ENCODE measurements at places on chromosomes 5 and 9.
A peak's percentile ranks its signal among the peaks of the same experiment; 100 is the strongest.

DNA sequence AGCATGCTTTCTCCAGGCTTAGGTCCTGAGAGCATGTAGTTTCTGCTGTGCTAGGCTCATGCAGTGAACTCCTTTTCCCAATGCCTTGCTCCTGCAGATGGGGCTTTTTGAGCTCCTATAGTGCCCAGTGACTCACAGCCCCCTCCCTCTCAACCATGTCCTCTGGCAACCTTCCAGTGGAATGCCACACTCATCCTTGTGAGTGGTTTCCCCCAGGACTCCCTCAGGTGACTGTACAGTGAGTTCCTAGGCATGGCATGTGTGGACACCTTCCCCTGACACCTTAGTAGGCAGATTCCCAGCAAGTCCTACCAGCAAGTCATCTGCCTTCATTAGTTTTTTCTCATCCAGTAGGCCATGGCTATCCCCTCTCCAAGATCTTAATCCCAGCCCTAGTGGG, 72.4 kb upstream of the CXCL14 start:
- no peak for DNase-seq

DNA sequence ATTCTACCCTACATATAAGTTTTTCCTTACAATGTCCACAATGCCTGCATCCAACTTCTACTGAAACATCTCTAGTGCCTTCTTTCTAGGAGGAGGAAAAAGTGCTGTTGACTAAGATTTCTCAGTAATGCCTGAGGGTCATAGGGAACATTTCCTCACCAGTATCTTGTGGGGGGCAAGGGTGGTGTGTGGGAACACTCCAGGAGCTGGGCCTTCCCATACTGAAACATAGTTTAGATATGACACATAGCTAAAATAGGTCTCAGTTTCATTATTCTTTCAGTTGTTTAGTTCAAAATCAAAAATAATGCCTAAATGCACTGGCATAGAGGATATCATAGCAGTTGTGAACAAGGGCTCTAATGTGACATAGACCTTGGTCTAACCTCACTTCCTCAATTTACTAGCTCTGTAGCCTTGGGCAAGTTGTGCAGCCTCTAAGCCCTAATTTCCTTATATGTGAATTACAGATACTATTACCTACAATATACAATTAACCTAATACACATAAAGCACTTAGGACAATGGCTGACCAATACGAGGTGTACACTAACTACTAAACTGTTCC, 66.1 kb downstream of the HAPLN1 start:
- no peak for DNase-seq

DNA sequence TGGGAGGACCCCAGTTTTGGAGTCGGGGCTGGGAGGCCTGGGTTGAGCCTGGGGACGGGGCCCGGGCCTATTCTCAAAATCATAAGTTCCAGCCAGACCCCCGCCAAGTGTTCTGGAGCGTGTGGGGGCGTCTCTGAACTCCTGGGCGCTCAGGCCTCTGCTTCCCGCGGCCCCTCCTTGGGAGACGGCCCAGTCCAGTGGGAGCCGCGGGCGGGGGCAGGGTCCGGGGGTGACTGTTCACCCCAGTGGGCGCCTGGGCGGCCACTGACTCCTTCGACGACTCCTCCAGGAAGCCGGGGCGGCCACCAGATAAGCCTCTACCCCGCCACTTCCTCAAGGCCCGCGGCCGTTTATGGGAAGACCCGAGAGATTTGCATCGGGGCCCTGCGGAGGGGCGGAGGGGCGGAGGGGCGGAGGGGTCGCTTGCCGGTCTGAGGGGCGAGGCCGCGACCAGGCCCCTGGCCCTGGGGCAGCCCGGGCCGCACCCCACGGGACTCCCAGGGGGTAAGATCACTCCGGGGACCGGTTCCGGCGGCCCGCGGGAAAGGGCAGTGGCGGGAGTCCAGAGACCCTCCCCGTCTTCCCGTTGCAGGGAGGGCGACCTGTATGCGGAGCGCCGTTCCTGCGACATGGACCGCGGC, 655 bp downstream of the TOR4A start:
- DNase-seq = no peak

- DNase-seq = peak; percentile 18
Observed at GRCh38 chr5:16713386-16713928, 96.7 kb upstream of the RETREG1 start.

- no peak for DNase-seq
Observed at GRCh38 chr9:124311283-124311682, 53.5 kb downstream of the NEK6 start.

DNA sequence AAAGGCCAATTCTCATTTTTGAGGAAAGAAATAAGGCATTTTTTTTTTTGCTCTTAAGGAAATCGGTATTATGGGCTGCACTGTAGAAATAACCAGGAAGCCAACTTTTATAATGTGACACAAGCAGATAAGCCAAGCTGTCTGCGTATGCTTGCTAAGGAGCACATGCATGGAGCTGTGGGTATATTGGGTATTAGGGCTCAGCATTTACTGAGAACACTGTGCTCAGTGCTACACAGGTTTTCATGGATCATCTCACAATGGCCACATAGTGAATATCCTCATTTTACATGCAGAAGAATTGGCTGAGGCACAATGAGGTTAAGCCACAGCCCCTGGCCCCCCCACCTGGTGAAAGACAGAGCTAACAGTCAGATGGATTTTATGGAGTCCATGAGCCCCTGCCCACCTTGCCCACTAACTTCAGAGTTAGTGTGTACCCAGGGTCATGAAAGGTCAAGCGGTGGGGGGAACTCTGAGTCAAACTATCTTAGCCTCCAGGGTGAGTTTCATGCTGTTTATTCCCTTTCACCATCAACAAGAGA, 204.8 kb downstream of the SPATA31A6 start:
- no peak for DNase-seq

Measured in hypothalamus (tissue), 51 donors.